Epithelial cell of proximal tubule (primary cell): ENCODE measurements at places on chromosomes 13 and 19.

DNA sequence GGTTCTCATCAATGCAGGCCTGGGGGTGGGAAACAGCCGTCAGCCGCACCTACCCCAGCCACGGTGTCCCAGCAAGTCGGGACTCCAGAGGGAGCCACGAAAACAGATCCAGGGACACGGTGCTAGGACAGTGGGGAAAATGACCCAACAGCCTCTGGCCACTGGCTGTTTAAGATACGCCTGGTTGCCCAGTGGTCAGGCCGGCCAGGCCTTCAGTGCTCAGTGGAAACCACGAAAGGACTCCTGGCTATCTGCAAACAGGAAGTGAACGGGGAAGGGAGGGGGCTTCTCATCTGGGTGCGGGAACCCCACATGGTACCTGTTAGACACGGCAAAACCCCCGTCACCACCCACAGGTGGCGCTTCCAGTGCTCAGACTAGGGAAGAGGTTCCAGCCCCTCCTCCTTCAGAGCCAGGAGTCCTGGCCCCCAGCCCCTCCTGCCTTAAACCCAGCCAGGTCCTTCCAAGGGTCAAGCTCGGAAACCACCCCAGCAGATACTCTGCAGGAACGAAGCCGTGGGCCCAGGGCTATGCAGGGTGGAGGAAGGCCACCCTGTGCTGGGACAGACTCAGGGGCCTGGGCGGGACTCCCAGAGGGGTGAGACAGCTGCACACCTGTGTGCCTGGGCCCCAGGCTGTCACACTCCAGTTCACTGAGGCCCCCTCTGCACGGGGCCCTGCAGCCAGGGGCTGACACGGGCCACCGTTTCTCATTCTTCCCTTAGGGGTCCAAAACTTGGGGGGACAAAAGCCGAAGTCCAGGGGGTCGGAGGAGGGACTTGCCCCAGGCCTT, 4.5 kb downstream of the PPP1R12C start:
- no peak for DNase-seq

DNA sequence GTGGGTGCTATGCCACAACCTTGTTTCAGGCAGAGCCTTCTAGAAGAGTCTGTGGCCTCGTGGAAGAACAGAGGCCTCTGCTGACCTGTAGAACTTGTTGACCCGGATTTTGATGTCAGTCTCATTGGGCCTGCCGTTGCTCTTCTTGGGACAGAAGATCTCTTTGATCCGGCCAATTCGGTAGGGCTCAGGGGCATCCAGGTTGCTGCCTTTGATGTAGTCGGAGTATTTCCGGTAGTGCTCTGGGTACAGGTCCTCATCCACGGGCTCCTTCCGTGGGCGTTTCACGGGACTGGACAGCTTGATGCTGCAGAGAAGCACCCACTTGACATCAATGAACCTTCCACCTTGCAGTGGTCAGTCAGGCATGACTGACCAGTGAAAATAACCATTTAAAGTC, 24.0 kb upstream of the EIF3G start:
- no peak for DNase-seq

DNA sequence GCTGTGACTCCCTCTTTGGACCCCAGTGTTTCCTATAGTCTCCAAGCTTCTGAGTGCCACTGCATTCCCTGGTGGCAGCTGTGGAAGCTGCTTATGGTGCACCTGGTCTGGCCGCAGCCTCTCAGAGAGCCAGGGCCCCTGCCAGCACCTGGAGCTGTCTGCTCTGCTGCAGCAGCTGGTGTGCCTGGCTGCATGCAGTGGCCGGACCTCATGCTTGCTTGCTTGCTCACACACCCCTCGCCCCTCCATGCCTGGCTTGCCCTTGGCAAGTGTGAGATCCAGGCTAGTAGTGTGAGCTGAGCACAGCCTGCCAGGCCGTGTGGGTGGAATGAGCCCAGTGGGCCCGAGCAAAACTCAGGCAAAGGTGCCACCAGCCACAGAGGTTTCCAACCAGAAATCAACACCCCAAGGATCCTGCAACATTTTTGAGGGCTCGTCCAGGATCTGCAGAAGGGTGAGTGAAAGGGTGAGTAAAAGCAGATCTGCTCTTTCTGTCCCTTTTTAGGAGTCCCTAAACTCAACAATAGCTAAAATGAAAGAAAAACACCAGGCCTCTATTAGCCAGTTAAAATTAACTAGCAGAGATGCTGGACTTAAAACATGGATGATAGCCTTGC, 7.6 kb upstream of the MLLT1 start:
- no peak for DNase-seq

GRCh38 chr13:49450105-49450819, 6.2 kb downstream of the SETDB2 start:
- no peak for DNase-seq
